ENCODE measurements at places on chromosomes 7 and 10.

DNA sequence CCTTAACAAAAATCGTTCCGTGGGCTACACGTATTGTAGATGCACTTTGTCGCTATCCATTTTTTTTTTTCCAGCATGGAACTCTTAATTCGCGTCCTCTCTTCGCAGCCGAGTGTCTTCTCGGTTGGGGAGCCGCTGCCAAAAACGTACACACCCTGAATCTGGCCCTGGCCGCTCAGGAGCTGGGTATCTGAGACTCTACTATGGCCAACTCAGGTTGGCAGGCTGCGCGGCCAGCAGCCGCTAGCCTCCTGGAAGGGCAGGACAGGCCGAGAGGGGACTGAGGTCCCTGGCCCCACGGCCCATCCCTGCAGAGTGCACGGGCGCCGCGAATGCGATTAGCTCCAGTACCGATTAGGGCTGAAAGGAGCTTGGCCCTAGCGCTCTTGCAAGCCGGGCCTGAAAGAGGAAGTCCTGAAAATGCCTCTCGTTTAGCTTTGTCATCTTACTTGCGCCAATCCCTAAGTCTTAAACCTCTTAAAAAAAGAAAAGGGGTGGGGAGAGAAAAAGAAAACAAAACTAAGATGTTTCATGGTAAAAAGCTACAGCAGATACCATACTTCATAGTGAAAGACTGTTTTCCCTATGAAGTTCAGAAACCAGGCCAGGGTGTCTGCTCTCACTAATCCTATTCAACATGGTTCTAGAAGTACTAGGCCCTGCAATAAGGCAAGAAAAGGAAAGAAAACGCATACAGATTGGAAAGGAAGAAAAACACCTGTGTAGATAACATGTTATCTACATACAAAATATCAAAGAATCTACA is 113.2 kb upstream of the RHEB start:
- DNase-seq, result peak; percentile 30

- DNase-seq, result no peak
These were observed 105.1 kb downstream of the GATA3 start for GRCh38 chr10:8159341-8160165.

DNA sequence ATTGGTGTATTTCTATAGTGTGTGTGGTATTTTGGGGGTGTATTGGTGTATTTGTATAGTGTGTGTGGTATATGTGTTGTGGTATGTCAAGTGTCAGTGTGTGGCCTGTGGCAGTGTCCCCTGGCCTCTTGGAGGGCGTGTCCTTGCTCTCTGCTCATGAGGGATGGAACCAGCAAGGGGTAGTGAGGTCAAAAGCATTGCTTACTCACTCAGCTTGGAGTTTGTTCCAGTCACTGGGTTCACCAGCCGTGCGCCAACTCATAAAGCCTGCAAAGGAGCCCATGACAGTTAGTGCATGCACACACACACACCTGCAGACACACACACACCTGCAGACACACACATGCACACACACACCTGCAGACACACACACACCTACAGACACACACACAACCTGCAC is 4.3 kb upstream of the TRPV6 start:
- no peak for DNase-seq

DNA sequence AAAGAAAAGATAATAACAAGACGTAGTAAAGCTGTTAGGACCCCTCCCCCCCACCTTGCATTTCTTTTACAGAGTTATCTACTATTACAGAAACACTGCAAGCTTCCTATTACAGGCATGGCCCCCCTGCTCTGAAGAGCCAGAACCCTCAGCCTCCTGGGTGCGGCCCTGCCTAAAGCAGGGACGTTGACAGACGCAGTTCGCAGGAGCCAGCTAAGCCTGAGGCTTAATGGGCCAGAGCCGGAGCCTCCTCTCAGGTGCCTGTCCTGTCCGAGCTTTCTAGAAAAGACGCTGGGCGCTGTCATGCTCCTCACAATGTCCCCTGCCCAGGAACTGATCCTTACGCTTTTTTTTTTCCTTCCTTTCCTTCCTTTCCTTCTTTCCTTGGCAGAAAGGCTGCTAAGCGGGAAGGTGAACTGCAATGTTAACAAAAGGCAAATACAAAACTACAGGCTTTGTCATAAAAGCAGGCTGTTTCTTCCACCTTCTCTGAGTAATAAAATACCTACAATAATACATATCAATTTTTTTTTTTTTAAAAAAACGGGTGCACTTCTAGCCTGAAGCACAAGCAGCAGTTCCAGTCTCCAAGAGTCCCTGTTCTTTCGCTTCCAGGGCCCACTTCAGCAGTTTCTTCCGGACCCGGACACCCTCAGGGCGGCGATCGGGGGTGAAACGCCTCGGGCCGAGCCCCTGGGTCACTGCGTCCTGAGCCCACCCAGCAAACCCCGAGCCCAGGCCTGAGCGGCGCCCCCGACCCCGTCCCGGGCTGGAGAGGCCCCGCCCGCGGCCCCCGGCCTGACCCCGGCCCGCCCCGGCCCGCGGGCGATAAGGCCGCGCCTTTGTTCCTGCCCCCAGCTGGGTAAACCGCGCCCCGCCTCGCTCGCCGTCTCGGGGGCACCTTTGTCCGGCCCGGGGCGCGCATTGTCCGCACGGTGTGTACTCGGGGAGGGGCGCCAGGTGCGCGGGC is 11.2 kb downstream of the MNX1 start:
- DNase-seq, result no peak

GRCh38 chr7:10083766-10084165 is 889.9 kb upstream of the PHF14 start:
- no peak for DNase-seq

DNA sequence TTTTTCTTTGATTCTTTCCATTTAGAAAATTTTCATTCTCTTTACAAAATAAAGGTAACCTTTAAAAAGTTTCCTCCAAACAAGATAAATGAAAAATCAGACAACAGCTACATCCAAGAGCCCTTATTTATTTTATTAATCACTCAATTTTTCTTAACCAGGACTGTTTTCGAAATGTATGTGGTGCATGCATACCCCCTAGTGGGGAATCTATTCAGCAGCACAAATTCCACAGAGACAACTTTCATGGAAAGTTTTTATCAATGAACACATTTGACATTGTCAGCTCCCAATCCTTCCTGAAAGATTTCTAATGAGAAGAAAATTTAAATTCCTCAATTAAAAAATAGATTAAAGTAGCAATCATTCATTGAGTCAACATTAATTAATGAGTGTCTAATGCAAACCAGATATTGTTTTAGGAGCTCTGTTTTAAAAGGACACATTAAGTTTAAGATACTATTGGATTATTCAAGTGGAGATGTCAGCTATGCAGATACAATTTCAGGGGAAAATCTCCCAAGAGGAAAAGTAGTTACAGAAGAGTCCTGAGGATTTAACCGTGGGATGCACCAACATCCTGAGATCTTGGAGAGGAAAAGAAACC is 5.2 kb upstream of the HTR7 start:
- DNase-seq, result peak; percentile 41

- no peak for DNase-seq
These were observed 70.6 kb upstream of the ZMIZ2 start for GRCh38 chr7:44678101-44678470.

DNA sequence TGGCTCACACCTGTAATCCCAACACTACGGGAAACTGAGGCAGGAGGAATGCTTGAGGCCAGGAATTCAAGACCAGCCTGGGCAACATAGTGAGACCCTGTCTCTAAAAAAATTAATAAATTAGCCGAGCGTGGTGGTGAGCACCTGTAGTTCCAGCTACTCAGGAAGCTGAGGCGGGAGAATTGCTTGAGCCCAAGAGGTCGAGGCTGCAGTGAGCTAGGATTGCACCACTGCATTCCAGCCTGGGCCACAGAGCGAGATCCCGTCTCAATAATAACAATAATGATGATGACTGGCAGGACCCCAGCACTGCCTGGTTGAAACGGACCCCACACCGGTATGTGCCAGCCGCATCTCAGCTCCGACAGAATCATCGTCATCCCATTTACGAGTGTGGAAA is 93.0 kb downstream of the ELFN1 start:
- no peak for DNase-seq

DNA sequence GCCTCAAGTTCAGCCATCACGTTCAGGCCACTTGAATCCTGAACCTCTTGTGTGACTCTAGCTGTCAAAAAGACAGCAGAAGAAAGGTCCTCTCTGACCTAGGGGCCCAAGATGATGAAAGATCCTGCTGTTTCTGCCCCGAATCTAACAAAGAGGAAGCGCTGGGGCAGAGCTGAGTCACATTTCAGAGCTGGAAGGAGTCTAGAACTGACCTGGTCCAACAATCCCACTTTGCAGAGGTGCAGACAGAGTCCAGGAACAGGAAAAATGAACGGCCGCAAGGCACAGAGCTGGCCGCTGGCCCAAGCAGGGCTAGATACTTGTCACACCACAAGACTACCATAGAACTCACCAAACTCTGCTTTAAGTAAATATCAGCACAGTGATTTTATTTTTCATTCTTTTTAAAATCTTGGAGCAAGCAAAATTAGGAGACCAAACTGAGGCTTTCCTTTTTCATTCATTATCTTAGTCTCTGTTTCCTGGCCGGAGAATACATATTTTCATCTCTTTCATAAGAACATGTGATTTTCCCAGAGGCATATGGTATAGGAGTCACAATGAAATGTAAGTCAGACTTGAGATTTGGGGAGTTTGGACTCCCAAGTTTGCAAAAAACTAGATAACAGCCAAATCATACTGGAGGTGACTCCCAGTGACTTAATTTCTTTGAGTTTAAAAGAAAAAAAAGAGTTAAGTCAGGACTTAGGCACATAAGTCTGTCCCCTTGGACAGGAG is 52.8 kb downstream of the CHST15 start:
- DNase-seq, result no peak

GRCh38 chr7:36971515-36972139 is 247.3 kb upstream of the AOAH start:
- no peak for DNase-seq

- DNase-seq, result no peak
These were observed 45.3 kb downstream of the BTBD16 start for GRCh38 chr10:122316224-122316884.

DNA sequence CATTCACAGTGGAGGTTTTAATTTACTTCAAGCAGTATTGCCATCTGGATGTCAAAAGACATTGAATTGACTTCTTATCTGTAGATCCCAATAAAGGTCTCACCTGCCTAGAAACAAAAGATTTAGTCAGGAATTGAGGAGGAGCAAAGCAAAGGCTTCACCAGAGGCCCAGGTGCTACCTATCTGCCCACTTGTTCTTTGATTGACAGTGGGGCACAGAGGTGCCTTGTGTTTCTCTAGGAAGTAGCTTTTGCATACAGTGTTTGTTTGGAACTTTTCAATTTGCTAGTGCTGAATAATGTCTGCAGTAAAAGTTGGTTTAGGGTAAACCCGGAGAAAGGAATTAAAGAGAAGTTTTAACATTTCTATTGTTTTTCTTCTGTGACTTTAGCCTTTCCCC is 40.4 kb downstream of the AUTS2 start:
- no peak for DNase-seq

DNA sequence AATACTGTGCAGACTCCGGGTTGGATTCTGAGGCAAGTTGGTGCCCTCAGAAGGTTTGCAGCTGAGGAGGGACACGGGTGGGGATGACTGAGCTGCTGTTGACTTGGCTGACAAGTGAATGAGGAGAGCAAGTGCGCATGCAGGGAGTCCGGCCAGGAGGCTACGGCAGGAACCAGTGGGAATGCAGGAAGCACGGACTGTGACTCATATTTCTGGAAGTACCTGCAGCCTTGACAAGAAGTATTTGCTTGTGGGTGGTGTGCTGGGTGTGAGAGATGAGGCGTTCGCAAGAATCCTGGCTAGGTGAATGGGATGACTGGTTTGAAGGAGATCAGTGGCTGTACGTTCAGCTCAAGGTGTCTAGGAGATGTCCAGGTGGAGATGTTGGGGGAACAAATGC is 30.8 kb upstream of the FXYD4 start:
- DNase-seq, result peak; percentile 64

DNA sequence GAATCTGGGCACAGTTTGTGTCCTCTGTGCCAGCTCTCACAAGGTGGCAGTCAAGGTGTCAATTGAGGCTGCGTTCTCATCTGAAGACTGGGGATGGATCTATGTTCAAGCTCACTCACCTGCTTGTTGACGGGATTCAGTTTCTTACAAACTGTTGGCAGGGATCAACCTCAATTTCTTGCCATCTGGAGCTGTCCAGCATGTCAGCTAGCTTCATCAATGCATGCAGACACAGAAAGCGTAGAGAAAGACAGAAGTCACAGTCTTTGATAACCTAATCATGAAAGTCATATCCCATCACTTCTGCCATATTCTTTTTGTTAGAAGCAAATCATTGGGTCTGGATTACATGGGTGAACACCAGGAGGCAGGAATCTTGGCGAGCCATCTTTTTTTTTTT is 32.0 kb upstream of the WAPL start:
- no peak for DNase-seq

GRCh38 chr10:104938031-104938430 is 296.9 kb downstream of the SORCS3 start:
- DNase-seq, result peak; percentile 72

- DNase-seq, result no peak
These were observed 994 bp upstream of the PTF1A start for GRCh38 chr10:23190872-23191763.

- no peak for DNase-seq
These were observed 6.6 kb upstream of the REPIN1 start for GRCh38 chr7:150361807-150362621.

DNA sequence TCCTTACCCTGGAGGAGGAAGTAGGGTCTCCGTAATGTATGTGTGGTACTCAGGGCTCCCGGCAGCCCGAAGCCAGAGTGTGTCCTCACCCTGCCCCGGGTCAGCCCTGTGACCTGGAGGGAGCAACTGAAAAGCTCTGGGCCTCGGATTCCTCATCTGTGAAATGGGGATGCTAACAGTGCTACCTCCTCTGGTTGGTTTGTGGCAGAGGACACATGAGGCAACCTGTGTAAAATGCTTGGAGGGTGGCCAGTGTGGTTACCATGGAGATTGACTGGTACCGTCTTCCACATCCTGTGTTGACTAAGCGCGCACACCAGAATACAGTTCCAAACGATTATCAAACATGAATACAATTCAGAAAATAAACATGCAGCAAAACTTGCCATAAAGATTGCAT is 163.8 kb upstream of the KLF6 start:
- DNase-seq, result no peak

- DNase-seq, result no peak
These were observed 49.4 kb downstream of the TRIL start for GRCh38 chr7:28908775-28909174.

DNA sequence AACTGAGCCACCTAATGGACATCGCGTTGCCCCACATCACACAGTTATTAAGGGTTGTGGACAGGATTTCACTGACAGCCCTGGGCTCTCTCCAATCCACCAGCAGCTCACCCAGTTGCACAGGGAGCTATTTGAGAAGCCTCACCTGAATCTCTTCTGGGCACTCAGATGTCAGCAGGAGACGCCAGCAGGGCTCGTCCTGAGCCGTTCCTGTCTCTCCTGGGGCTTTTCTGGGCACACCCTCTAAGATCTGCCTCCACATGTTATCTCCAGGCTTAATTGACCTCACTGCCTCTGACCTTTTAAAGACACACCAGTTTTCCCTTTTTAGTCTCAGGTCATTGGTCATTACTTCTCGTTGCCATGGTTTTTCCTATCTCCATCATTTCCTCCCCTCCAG is 63.0 kb downstream of the GRID1 start:
- DNase-seq, result no peak

GRCh38 chr10:75014516-75015230 is 96.8 kb upstream of the SAMD8 start:
- DNase-seq, result no peak

All from ACHN (cell line).